ENCODE measurements at places on chromosomes 2 and 18. TPM values are rescaled to one million over a fixed set of nuclear protein-coding genes. Genes with fewer than 3 reads are reported as not detected.

FN1 gene
- total RNA-seq = 0.21 TPM

OBSL1 gene
- total RNA-seq = 0.18 TPM

AFF3 gene
- total RNA-seq = 7.1 TPM

IL1RL2 gene
- not detected for total RNA-seq

DSG2 gene
- total RNA-seq = 0.18 TPM

FEV gene
- total RNA-seq = not detected

UGT1A8 gene
- total RNA-seq = not detected

MYOM1 gene
- 1.5 TPM for total RNA-seq

STEAP3 gene
- total RNA-seq = 0.13 TPM

CD8B2 gene
- 3.7 TPM for total RNA-seq

CCDC74A gene
- total RNA-seq = 9.4 TPM

PTPN18 gene
- 67.0 TPM for total RNA-seq

OR6B2 gene
- total RNA-seq = not detected

LHCGR gene
- not detected for total RNA-seq

POTEJ gene
- not detected for total RNA-seq

PAIP2B gene
- 1.3 TPM for total RNA-seq

MOGAT1 gene
- total RNA-seq = not detected

HNRNPLL gene
- total RNA-seq = 46.6 TPM

AGXT gene
- not detected for total RNA-seq

PRSS56 gene
- not detected for total RNA-seq

CXCR2 gene
- total RNA-seq = not detected

CYP27C1 gene
- total RNA-seq = not detected

NFATC1 gene
- total RNA-seq = 28.1 TPM

M1AP gene
- not detected for total RNA-seq

SERPINB10 gene
- not detected for total RNA-seq

LRRC30 gene
- not detected for total RNA-seq

SMYD1 gene
- total RNA-seq = not detected

CFC1 gene
- total RNA-seq = not detected

PSMA8 gene
- 1.2 TPM for total RNA-seq

REG3G gene
- not detected for total RNA-seq

HOXD1 gene
- total RNA-seq = not detected

STPG4 gene
- not detected for total RNA-seq

TRABD2A gene
- total RNA-seq = 71.9 TPM

RTKN gene
- 0.57 TPM for total RNA-seq

KIF1A gene
- total RNA-seq = 0.81 TPM

Measured in activated CD8-positive, alpha-beta T cell treated with anti-CD3 and anti-CD28 coated beads, Interleukin-2, amount 10 ng/mL, durations not matched to agents 7 days and 5 days (primary cell).